Myocyte (in vitro differentiated cells): ENCODE measurements at places on chromosomes 2 and 18. TPM values are rescaled to one million over a fixed set of nuclear protein-coding genes. Genes with fewer than 3 reads are reported as not detected.

- DNase-seq = no peak
These were observed 8.3 kb upstream of the RHOB start for GRCh38 chr2:20438334-20439192.

SSB gene
- total RNA-seq = 115 and 134 TPM in 2 replicates

- peak; percentile 25 for DNase-seq
These were observed 2.0 kb downstream of the MAP3K20 start for GRCh38 chr2:173077506-173078177.

DNA sequence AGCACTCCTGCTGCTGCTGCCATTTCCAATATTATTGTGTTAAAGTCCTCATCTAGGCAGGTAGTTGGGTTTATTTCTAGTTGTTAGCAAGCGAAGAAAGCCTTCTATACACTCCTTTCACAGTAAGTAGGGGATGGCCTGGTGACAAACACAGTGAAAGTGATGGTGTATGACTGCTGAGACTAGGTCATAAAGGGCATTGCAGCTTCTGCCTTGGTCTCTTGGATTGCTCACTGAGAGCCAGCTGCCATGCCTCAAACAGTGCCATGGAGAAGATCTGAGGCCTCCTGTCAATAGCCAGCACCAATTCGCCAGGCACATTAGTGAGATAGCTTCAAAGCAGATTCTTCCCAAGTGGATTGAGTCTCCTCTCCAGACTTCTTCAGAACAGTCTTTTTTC is 27.6 kb upstream of the MSTN start:
- DNase-seq = peak; percentile 13

DNA sequence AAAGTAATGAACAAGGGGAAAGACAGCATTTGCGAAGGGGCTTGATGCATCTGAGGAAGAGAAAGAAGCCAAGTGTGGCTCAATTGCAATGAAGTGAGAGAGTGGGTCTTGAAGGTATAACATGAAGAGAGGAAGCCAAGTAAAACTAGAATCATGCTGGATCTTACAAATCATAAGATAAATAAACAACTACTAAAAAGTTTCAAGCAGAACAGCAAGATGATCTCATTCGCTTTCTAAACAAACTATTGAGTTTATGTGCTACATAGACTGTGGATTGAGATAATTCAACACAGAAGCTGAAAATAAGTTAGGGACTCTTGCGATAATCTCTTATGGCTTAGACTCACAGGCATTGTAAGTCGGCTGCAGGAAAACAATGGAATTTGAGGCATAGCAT is 1310.5 kb upstream of the NRXN1 start:
- no peak for DNase-seq

GPD2 gene
- total RNA-seq = 13.2 and 23.4 TPM in 2 replicates

DNA sequence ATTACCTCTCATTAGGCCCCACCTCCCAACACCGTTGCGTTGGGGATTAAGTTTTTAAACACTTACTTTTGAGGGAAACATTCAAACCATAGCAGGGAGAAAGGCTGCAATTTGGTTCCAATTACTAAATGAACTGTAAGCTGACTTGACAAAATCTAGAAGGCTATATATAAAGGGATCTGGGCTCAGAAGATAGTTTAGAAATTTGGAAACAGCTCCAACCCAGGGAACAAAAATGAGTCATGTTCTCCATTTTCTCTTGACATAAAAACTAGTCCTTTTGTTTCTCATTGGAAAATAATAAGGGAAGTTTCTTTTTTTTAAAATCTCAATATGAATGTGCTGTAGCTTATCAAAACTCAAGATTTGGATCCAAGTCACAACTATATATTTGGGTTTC is 17.5 kb downstream of the MOGAT1 start:
- DNase-seq = no peak

DNA sequence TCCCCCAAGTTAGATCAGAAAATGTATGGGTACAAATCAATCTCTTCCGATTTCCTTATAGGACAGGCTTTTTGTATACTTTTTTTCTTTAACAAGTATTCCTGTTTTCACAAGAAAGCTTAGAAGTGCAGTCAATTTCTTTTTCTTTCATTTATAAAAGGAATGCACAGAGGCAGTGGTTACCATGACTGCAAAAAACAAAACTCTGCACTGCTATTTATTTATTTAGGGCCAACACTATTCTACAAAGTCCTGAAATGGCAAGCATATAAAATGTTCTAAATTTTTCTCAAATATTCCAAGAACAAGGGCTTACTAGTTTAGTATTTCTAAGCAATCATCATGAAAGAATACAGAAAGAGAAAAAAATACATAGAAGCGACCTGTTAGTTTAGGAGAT is 22.2 kb downstream of the ATAD2B start:
- DNase-seq = peak; percentile 34

SH2D6 gene
- 4.9 and 5.3 TPM in 2 replicates for total RNA-seq

DNA sequence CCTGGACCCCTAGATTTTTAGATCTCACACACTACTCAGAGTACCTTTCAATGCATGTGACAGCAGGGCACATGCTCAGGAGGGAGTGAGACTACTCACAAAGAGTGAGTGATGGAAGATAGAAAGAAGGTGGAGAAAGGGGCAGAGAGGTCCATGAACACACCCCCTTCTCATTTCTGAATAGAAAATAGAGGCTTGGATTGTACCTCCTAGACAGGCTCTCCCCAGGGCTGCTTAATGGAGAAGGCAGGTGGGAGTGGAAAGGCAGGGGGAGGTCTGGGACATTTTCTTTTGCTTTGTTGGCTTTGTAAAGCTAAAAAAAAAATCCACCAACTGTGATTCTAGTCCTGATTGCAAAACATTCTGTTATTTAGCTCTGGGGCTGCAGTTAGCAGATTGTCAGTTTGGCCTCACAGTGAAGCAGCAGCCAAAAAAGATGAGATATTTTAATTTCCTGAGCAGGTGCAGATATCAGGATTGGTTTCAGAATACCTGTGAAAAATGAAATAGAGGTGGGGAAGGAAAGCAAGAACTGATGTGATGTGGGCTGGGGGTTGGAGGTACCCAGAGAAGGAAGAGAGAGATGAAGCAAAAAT is 119.3 kb upstream of the GYPC start:
- no peak for DNase-seq

DNA sequence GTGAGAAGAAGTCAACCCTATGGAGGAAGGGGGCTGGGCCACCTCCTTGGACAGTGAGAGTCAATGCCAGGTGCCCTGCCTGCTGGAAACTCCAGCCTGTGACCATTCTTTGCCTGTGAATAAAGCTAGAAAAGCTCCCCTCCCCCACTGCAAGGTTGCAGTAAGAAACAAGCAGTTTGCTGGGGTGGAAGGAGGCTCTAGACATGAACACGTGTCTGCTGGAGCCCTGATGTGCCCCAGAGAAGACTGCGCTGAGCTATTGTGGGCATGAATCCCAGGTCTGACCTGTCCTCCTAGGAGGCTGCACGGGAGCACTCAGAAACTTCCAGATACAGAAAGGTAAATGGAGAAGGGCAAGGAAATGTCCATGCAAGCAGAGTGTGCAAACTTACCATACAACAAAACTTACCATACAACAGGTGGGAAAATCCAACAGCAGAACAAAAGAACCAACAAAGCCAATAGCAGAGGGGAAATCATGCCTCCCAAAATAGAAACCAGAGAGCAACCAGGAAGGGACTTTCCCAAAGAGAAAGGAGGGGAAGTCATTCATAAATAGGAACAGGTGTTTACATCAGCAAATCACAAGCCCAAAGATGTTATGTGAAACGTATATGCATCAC is 278.7 kb downstream of the BCL2 start:
- peak; percentile 35 for DNase-seq

DNA sequence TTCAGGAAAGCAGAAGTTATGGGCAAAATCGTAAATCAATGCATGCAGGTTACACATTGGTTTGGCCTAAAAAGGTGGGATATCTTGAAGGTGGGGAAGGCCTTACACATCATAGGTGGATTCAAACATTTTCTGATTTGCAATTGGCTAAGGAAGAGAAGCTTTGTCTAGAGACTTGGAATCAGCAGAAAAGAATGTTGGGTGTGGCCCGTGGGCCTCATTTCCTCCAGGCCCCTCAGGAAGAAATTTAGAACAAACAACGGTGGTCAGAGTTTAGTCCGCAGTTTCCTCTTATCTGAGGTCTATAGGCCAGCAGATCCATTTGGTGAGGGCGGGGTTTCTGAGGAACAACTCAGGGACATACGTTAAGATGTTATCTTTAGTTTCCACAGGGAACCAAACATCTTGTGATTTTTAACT is 50.9 kb upstream of the AFF3 start:
- DNase-seq = no peak

DNA sequence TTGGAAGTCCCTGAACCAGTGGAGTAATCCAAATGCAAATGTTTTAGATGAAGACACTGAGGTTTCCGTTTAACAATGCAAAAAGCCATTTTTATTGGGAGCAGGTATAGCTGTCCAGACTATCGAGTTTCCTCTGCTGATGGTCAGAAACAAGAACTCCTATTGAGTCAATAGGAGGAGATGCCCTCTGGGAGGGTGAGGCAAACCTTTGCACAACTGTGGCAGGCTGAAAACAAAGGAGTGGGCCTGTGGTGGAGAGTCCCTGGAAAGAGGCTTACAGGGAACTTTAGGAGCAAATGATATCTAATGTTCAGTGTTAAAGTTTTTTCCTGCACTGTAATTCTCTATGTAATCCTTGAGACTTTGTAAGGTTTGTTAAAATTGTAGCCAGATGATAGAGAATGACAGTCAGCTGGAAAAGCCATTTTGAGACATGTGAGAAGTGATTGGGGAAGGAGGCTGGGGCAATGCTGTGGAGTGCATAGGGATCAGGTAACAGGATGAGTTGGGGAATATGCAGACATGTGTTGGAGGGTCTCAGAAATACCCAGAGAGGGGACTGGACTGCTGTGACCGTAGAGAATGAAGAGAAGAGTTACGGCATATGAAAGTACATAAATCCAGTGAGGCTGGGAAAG is 15.1 kb upstream of the EML4 start:
- DNase-seq = no peak

- DNase-seq = no peak
These were observed 250.1 kb downstream of the NDUFA10 start for GRCh38 chr2:239774933-239775622.

- peak; percentile 65 for DNase-seq
These were observed 5.3 kb upstream of the NEU4 start for GRCh38 chr2:241803387-241804325.

DNA sequence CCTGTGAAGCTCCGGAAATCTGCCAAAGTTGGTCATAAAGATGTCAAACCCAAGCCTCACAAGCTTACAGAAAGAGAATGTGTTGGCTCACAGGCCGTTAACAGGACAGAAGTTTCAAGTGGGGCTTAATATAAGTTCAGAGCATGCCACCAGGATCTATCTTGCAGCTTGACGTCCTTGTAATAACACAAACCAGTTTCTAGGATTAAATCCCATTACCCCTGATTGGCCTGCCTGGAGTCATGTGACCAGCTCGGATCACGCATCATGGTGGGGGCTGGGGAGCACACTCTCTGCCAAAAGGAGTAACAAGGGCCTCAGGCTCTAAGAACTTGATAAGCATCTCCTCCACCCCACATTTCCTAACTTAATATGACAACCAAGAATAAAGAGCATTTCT is 38.9 kb upstream of the SCG2 start:
- no peak for DNase-seq

- peak; percentile 72 for DNase-seq
These were observed 64.6 kb downstream of the SPTBN1 start for GRCh38 chr2:54520687-54521086.

DNA sequence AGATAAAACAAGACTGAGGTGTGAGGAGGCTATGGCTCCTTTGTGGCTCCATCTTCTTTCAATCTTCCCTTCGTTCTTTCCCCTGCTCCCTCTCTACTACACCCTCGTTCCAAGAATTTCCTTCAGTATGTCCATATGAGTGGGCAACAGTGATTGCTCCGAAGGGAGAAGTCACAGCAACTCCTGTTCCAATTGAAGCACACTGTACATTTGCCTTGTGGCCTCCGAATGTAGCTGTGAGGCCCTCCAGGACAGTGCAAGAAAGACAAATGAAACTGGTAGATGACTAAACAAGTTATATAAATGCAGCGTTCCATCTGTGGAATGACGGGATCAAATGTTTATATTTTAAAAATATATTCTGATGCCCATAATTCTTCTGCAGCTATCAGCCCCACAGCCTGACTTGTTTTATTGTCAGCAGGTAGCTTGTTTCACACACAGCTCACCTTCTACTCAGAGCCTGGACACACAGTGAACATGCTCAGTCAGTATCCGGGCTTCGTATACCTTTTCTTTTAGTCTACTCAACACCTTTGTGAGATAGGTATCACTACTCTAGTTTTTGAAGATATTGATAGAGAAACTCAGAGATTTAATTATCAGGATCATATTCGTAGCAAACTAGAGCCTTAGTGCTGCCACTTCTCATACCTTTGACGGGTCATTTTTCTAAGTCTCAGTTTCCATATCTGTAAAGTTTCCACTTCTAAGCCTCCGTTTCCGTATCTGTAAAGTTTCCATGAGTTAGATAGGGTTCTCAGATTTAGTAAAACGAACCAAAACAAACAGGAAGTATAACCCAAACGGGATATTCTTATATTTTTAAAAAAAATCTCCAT is 216.7 kb upstream of the STON1 start:
- no peak for DNase-seq

MARCO gene
- not detected in 2 replicates for total RNA-seq

DNA sequence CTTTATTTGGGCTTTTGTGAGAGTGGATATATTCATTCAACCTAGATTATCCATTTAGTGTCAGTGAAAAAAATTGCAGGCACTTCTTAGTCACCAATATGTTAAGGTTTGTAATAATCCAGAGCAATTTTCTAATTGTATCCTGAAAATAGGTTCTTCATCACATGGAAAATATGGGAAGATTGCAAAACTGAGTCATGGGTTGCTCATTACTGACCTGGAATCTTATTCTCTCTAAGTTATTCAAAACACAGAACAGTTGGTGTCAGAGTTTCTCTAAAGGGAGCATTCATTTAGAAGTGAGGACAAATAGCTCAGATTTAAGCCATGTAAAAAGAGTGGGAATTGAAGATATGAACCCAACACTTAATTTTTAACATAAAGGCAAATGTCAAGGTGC is 181.3 kb downstream of the IKZF2 start:
- DNase-seq = peak; percentile 41

- DNase-seq = no peak
These were observed 353.8 kb upstream of the SALL3 start for GRCh38 chr18:78625847-78626246.

NDUFS1 gene
- 223 and 265 TPM in 2 replicates for total RNA-seq

DNA sequence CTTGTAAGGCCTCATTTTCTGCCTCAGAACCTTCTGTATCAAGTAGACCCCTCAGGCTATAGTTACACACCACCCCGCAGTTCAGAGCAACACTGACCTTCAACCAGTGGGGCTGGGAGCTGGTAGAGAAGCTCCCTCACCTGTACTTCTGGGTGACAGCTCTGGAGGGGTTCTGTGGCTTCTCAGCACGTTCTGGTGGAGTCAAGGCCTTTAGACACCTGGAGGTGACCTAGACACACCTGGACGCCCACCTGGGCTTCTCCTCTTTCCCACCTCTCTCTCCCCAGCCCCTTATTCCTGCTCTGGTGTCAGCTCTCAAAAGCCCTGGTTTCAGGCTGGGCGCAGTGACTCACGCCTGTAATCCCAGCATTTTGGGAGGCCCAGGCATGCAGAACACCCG is 7.3 kb upstream of the CIB4 start:
- no peak for DNase-seq

AGBL5 gene
- 17.8 and 25.9 TPM in 2 replicates for total RNA-seq
